ENCODE measurements at places on chromosomes 6 and 20.

GRCh38 chr20:47800623-47801022 lies 15.3 kb upstream of the SULF2 start:
- ATAC-seq, result peak; percentile 60

DNA sequence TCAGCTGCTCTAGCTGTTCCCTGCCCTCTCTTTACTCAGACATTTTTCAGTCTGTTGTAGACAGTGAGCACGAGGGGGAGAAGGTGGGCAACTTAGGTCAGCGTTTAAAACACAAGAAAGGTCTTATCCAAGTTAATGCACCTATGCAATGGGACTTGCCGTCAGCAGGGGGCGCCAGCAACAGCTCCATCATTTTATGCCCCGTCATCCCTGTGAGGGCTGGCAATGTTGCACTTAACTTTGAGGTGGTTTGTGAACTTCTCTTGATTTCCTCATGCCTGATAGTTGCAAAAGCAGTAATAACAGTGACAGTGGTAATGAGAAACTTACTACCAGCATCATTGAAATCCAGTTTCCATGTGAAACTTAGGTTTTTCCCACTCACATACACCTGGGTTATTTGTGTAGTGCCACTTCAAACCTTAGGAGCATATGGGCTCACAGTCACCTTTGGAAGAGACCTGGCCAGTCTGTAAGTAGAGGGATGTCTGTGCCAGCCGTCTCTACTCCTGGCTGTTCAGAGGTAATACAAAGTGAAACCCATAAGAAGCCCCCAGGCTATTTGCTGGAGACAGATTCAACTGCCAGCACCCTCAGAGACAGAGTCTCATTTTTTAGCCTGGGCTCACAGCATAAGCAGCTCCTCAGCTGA lies 44.9 kb upstream of the ID1 start:
- ATAC-seq, result peak; percentile 51

DNA sequence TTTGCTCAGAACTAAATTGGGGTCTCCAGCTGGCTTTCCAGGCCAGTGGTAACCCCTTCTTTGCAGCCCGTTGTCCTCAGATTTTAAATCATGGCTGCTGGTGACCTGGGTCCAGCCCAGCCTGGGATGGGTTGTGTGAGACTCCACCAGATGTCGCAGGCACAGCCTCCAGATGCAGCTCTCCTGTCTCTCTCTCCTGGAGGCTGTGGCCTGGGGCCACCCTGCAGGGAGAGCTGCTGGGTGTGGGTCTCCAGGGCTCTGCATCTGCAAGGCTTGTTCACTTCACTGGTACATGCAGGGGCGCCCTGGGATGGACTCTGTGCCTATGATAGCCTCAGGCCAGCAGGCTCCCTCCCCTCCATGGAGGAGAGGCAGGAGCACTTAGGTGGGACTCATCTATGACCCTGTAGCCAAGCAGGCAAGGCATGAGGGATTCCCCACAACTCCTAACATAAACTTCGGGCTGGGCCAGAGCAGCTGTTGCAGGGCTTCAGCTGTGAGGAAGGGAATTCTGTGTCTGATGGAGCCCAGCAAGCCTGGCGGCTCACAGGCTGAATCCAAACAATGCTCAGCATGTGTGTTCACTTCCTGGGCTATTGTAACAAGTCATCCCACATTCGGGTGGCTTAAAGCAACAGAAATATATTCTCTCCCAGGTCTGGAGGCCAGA lies 94.7 kb upstream of the NXT1 start:
- ATAC-seq, result no peak

DNA sequence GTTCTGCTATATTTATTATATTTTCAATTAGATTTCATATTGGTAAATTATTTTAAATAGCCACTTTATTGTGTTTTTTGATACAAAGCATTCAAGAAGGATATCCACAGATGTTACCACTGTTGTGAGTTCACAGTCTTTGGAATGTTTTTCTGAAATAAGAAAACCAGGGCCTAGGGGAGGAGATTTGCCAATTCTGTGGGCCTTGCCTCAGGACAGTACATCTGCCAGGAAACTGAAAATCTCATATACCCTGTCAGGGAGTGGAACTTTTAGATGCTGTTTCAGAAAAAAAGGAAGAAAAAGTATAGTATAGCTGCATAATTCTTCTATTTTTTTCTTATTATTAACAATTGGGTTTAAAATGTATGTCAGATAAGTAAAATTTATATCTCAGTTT lies 995.9 kb upstream of the ADGRB3 start:
- ATAC-seq, result no peak

- no peak for ATAC-seq
Measured at GRCh38 chr6:170027647-170028043, 263.2 kb downstream of the DLL1 start.

DNA sequence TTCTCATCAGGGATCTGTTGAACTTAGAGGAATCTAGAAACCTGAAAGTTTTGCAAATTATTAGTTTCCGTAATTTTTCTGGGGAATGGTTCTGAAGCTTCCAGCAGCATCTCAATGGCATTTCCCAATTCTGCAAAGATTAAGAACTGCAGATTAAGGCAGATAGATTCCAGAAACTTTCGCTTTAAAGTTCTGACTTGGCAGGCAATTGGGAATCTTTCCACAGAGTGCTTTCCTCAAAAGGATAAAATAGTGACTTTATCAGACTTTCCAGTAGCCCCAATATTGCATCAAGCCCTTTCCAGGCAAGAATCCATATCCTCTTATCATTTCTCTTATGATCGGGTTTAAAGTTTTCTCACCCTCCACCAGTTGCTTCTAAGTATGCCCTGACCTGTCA lies 261.1 kb downstream of the FNDC1 start:
- no peak for ATAC-seq

DNA sequence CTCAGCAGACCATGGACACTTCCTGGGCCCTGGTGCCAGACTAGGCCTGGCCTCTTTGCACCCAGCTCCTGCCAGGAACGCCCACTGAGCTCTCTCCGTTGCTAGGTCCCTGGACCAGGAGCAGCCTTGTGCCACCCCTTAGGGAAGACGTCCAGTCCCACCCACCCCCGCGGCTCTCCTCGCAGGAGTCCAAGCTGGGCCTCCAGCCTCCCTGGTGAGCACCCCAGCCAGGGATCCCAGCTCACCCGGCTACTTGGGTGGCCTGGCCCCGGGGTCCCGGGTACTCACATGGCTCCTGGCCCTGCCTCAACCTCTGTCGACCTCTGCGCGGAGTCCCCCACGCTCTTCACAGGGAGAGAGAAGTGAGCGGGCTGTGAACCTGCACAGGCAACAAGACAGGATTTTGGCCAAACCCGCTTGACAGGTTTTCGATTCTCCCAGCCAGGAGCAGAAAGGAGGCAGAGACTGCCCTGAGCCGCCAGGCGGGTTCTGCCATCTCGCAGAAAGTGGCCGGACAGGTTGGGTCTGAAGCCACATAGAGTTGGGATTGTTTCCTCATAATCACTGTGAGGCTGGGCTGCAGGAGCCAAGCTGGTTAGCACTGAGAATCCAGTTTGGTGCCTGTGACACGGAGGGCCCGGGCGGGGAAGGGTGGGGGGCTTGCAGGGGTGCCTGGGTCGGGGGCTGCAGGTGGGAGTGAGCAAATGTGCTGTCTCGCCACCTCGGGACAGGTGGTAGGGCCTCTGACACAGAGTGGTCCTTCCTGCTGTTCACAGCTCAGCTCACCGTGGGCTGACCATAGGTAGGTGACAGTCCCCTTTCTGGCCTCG lies at the start of gene RBBP8NL:
Gene RBBP8NL, minus strand, starts transcription at position 368 of the 830 bp plus-strand sequence. CDS start 7,892 bp downstream, outside the sequence.
- peak; percentile 91 for ATAC-seq

GRCh38 chr20:22836211-22836610 lies 198.9 kb upstream of the SSTR4 start:
- no peak for ATAC-seq

GRCh38 chr6:130980310-130981032 lies 82.6 kb downstream of the EPB41L2 start:
- ATAC-seq, result no peak

DNA sequence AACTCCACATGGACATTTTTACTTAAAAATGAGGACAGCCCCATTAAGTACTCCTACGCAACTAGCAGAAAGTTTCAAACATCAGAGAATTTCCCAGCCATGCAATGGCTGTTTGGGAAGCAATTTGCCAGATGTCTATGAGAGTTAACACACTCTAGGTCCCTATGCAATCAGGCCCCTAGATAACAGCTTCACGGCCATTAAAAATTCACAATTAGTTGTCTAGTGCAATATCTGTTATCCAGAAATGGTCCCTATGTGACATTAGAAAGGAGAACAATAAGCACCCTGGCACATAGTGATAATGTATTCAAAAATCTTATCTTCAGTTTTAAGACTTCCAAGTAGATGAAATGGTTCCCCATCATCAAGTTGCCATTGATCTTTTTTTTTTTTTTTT lies 174.3 kb upstream of the NRSN1 start:
- ATAC-seq, result no peak

- no peak for ATAC-seq
Measured at GRCh38 chr6:17001188-17001587, 100.7 kb upstream of the STMND1 start.

- no peak for ATAC-seq
Measured at GRCh38 chr20:62066983-62067433, 1.3 kb upstream of the TAF4 start.

- ATAC-seq, result peak; percentile 84
Measured at GRCh38 chr6:127302728-127303660, 36.3 kb downstream of the RNF146 start.

GRCh38 chr20:49513517-49513916 lies 31.0 kb upstream of the KCNB1 start:
- no peak for ATAC-seq

GRCh38 chr20:10261702-10262101 lies 43.1 kb downstream of the SNAP25 start:
- ATAC-seq, result no peak

GRCh38 chr20:37737826-37738420 lies 44.1 kb downstream of the CTNNBL1 start:
- no peak for ATAC-seq

GRCh38 chr6:4890191-4890590 lies 113.6 kb downstream of the RPP40 start:
- ATAC-seq, result no peak

DNA sequence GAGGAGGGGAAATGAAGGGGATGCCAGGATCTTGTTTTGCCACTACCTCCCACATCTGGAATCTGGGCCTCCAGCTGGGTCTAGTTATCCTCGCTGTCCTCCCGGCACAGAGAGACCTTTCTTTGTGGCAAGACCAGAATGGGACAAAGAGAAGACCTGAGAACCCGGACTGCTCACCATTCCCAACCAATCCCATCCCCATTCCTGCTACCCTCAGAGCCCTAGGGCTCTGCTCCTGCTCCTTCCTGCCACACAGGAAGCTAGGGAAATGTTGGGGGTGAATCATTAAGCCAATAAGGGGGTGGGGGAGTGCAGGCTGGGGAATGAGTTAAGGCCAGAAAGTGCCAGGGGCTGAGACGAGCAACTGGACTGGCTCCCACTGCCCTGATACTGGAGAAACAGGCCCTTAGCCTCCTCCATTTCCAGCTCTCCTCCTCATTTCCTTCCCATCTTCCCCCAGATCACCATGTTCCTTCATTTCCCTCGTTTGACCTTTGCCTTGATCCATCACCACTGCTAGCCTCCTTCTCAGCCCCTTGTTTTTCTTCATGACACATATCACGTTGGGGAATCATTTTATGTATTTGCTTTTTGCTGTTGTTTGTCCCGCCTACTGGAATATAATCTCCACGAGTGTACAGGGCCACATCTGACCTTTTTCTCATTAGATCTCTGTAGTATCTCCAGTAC lies 4.6 kb upstream of the IER3 start:
- no peak for ATAC-seq

DNA sequence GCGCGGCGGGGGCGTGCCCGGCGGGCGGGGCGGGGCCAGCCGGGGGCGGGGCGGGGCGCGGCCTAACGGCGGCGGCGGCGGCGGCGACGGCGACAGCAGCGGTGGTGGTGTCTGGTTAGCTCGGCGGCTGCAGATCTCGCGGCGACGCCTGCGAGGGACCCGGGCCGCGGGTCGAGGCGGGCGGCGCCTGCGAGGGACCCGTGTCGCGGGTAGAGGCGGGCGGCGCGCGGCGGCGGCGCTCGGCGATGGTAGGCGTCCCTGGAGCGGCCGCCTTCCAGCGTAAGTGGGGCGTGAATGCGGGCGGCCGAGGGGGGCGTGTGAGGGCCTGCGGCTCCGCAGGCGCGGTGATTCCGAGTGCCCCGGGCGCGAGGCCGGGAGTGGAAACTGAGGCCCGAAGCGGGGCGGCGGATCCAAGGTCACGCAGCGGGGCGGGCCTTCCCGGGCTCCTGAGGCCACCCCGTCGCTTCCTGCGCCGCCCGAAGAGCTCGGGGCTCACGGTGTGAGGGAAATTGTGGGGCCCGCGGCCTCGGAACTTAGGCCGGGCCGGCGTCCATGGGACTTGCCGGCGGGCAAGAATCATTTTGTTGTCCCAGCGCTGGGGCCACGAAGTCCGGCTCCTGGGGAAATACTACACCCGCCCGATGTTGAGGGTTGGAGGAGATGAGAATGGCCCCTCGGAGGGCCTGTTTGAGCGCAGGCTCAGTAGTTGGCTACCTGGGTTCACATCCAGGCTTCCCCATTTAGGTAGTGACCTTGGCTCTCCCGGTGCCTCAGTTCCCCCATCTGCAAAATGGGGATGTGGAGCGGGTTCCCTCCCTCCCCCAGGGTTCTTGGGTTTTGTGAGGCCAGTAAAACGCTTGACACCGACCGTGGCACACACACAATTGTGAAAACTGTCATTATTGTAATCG lies at the start of gene CBFA2T2:
Gene CBFA2T2, plus strand, starts transcription at position 74 of the 911 bp plus-strand sequence. Its CDS starts 172 bp downstream, at position 246.
- ATAC-seq, result peak; percentile 39

GRCh38 chr6:77653816-77654215 lies 977 bp downstream of the MEI4 start:
- ATAC-seq, result no peak

DNA sequence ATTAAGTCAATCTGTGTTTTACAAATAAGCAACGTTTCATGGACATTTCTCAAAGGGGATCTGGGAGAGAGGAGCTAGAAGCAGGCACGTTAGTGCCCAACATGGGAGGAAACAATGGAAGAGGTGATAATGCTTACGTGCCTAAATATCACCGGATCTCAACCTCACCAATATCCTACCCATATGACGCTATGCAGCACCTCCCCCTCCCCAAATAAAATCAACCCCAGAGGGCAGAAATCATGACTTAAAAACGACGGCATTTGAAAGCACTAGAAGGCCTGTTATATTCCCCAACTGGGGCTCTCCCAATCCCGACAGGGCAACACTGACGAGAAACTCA lies 425 bp downstream of the HBS1L start:
- peak; percentile 14 for ATAC-seq

- no peak for ATAC-seq
Measured at GRCh38 chr6:144123421-144123820, 26.9 kb upstream of the STX11 start.
